ENCODE measurements at places on chromosomes 4 and X.

- DNase-seq = no peak
Observed at GRCh38 chr4:85084371-85085094, 118.0 kb upstream of the WDFY3 start.

DNA sequence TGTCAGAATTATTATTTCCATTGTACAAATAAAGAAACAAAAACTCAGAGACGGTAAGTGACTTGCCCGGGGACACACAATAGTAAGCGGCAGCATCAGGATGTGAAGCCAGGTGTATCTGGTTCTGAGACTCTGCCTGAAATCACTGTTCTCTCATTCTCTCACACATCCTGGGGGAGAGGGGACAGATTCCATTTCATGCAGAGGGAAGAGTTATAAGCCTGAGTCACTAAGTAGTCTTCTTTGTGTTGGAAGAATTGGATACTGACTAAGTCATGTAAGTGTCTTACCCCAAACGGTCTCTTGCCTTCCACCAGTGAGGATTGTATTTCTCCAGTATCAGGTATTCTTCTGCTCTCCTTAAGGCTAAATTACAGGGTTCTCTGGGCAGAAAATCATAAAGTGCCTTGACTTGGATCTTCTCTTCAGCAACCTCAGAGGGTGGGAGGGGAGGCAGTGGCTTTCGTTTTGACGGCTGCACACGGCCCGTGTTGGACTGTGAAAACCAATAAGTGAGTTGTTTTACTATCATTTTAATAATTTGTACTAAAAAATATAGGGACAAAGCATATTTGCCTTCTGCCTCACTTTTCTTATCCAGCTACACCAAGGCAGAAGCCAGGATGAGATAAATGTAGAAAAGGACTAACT, 21.9 kb downstream of the TXK start:
- no peak for DNase-seq

DNA sequence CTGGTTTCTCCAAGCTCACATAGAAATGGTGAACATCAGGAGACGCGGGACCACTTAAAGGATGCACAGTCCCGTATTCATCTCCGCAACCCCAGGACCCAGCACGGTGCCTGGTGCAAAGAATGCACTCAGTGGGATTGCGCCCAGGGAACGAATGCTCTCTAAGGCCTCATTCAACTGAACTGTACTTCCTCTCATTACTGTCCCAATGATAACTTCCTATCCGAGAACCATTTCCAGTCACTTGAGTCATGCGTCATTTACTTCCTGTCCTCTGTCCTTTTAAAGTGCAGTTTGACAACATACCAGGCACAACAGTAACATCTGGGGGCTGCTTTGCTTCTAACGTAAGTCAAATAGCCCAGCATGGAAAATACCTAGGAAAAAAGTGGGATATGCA, 75.7 kb downstream of the RBM47 start:
- no peak for DNase-seq

DNA sequence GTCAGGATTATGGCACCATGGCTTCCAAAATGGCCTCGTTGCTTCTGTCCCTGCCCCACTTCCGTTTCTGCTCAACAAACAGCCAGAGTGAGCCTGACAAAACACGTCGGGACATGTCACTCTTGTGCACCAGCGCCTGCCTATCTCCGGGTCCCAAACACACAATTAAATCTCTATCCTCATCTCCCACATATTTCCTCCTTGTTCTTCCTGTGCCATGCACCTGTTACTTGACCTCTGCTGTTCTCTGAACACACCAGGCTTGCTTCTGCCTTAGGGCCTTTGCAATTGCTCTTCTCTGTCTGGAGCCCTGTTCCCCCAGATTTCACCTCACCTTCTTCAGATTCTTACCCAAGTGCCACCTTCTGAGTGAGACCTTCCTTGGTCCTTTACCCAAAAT, 12.7 kb upstream of the CD38 start:
- DNase-seq = no peak

GRCh38 chrX:123274796-123275195, 90.7 kb downstream of the GRIA3 start:
- DNase-seq = no peak

GRCh38 chr4:113293043-113293560, 243.6 kb downstream of the ANK2 start:
- no peak for DNase-seq

Data from stimulated activated CD4-positive, alpha-beta T cell treated with anti-CD3 and anti-CD28 coated beads, TNF-alpha, amount 100 ng/mL, for 48 hours (primary cell).